ENCODE measurements at places on chromosomes 6 and 20. TPM values are rescaled to one million over a fixed set of nuclear protein-coding genes. Genes with fewer than 3 reads are reported as not detected.

Gene MYT1
- not detected for total RNA-seq

Gene DDX43
- total RNA-seq = 0.51 TPM

Gene CCDC28A
- 8.7 TPM for total RNA-seq

Gene SPATS1
- total RNA-seq = not detected

Gene MYB
- total RNA-seq = not detected

Gene CST2
- not detected for total RNA-seq

Gene LGSN
- total RNA-seq = not detected

Gene GPLD1
- total RNA-seq = 0.33 TPM

Gene TLDC2
- total RNA-seq = not detected

Gene PTGIS
- total RNA-seq = 59.8 TPM

Gene L3MBTL1
- 4.1 TPM for total RNA-seq

Gene PHACTR3
- total RNA-seq = 0.86 TPM

Gene HLA-G
- total RNA-seq = not detected

Gene PRND
- not detected for total RNA-seq

Gene ZFP57
- total RNA-seq = 12.6 TPM

Gene THBS2
- 24.5 TPM for total RNA-seq

Gene HACE1
- total RNA-seq = 6.0 TPM

Gene PPP1R3D
- 6.9 TPM for total RNA-seq

Gene CASS4
- total RNA-seq = 2.4 TPM

Gene ID4
- 19.0 TPM for total RNA-seq

Gene RSPO3
- not detected for total RNA-seq

Gene SLC17A9
- total RNA-seq = 1.3 TPM

Gene MUCL3
- not detected for total RNA-seq

Gene MEP1A
- total RNA-seq = not detected

Gene SYNGAP1
- 10.1 TPM for total RNA-seq

Gene TUBB2B
- 2.2 TPM for total RNA-seq

Gene CALHM6
- total RNA-seq = 2.3 TPM

Gene PBOV1
- total RNA-seq = not detected

Gene GSTA1
- total RNA-seq = not detected

Gene BPHL
- total RNA-seq = 5.4 TPM

Gene LY6G5C
- total RNA-seq = 1.2 TPM

Gene SIRPG
- total RNA-seq = not detected

Gene PLEKHG1
- 10.6 TPM for total RNA-seq

Gene ISM1
- 1.3 TPM for total RNA-seq

Gene ZNF311
- 0.24 TPM for total RNA-seq

Gene C2
- total RNA-seq = 3.5 TPM

Gene ECT2L
- 1.1 TPM for total RNA-seq

Gene PCK1
- total RNA-seq = 0.52 TPM

Gene ANGPT4
- total RNA-seq = 0.11 TPM

Gene CRYBG1
- 1.6 TPM for total RNA-seq

Gene SLC16A10
- total RNA-seq = 10.3 TPM

Gene PSORS1C2
- total RNA-seq = not detected

Gene EDEM2
- 13.8 TPM for total RNA-seq

Gene MYLK4
- total RNA-seq = 1.0 TPM

Gene CDH4
- total RNA-seq = 0.94 TPM

Gene IPCEF1
- 0.51 TPM for total RNA-seq

All from right atrium auricular region (tissue), 2 donors.